ENCODE measurements at places on chromosomes 5 and 9.

DNA sequence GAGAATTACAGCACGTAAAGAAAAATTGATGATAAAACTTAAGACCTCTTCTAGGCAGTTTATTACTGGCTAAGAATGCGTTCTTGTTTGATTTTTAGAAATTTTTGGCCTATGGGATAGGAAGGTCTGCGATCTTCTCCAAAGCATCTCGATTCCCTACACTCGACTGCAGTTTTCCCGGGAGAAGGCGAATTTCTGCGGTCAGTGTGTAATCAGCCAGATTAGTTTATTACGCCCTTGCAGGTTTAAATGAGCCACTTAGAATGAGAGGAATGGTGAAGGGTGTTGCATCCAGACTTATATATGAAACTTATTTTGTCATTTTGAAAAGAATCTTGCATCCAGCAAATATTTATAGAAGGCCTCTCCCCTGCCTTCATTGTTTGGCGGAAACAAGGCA lies 1.2 kb downstream of the MTAP start:
- DNase-seq, result no peak

GRCh38 chr9:129868872-129869486 lies 33.7 kb downstream of the USP20 start:
- peak; percentile 93 for DNase-seq

GRCh38 chr9:82679472-82679871 lies 383.5 kb downstream of the RASEF start:
- DNase-seq, result no peak

- DNase-seq, result peak; percentile 33
Measured at GRCh38 chr9:21576331-21577189, 94.4 kb upstream of the IFNE start.

GRCh38 chr9:99169086-99169485 lies 52.7 kb downstream of the ALG2 start:
- no peak for DNase-seq

DNA sequence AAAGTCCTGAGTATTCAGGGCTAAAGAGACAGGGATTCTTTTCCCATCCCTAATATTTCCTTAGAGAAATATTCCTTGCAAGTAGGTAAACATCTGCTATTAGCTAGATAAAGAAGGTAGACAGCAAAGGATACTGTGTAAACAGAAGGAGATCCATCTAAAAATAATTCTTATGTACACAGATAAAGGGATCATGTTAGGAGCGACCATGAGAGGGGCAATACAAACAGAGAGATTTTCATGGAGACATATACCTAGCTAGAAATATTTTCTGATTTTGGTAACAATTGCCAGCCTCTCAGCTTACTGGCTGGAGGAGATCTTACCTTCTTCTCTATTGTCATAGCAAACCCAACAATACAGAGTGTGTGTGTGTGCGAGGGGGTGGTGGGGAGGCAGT lies 184.6 kb upstream of the DMAC1 start:
- no peak for DNase-seq

- no peak for DNase-seq
Measured at GRCh38 chr9:77769246-77769645, 121.1 kb upstream of the GNA14 start.

GRCh38 chr5:172506921-172507320 lies 52.6 kb upstream of the SH3PXD2B start:
- no peak for DNase-seq

DNA sequence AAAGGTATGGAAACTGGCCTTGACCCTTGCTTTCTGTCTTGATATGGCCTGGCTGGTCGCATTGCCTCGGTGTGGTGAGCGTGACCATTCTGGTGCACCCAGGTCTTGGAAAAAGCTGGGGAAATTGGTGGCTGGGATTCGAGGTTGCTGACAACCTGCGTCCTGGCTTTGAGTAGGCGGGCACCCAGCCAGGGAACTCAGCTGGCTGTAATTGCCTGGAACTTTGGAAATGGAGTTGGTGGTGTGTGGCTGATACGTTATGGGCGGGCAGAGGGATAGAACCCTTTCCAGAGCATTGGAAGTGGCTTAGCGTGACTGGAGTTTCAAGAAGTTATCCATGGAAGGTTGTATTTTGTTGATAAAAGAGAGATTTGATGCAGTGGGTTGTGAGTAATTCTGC lies 35.2 kb downstream of the KCNMB1 start:
- DNase-seq, result no peak

DNA sequence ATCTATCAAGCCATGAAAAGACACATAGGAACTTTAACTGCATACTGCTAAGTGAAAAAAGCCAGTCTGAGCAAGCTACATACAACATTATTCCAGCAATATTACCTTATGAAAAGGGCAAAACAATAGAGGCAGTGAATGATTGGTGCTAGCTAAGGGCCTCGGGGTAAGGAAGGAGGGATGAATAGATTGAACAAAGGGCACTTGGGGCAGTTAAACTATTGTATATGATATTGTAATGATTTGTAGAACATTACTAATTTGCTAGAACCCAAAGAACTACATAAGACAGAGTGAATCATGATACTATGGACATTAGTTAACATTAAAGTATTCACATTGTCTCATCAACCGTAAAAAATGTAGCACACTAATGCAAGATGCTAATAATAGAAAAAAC lies 218.3 kb downstream of the FBXO4 start:
- no peak for DNase-seq

DNA sequence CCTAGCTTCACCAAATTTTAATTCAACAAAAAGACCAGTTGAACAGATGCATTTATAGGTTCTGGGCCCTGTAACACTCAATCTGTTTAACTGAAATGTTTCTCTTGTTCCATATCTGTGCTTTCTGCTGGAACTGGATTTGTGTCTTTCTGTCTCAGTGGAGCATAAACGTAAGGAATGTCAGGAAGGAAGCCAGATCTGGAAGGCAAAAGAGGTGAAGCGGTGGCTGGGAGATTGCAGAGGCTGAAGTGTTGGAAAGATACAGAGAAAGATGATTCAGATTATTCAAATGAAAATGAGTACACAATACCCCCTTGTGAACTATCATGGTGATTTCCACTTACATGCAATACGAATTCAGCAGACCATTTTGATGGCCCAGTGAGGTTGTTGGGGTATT lies 406.8 kb downstream of the BRINP1 start:
- no peak for DNase-seq

DNA sequence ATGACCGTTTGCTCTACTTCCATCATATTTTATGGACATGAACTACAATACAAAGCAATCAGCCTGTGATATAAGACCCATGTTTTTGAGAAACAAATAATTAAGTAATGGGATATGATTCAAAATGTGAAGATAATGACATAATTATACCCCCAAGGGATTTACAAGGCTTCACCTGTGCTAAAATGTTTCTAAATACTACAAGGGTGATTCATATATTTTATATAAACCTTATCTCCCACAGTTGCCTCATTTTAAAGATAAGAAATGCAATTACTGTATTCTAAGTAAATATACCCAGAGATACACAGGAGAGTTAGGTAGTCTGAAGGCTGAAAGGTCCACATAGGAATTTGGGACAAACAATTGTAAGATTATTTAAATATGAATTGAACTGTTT lies 662.0 kb upstream of the CHD1 start:
- no peak for DNase-seq

- no peak for DNase-seq
Measured at GRCh38 chr5:150178262-150178661, 11.6 kb upstream of the SLC6A7 start.

GRCh38 chr9:111393971-111394370 lies 63.9 kb upstream of the OR2K2 start:
- no peak for DNase-seq

DNA sequence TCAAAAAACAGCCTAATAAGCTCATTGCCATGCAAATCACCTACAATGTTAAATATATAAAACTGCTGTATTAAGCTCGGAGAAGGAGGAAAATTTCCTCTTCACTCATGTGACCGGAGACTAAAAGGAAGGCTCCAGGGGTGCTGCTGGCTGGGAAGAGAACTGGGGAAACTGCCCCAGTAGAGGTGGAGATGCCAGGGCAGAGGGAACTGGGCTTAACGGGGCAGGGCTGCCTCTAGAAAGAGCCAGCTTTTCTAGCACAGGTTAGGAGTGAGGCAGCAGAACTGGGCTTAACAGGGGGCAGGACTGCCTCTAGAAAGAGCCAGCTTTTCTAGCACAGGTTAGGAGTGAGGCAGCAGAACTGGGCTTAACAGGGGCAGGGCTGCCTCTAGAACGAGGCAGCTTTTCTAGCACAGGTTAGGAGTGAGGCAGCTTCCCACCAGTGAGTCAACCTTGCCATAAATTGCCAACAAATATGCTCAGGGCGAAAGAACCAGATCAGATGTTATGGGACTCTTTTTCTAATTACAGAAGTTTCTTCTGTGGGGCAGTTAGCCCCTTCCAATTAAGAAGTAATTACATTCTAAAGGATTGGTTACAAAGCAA lies 115.3 kb downstream of the FANCC start:
- no peak for DNase-seq

GRCh38 chr5:127355337-127355736 lies 64.7 kb downstream of the MEGF10 start:
- no peak for DNase-seq

DNA sequence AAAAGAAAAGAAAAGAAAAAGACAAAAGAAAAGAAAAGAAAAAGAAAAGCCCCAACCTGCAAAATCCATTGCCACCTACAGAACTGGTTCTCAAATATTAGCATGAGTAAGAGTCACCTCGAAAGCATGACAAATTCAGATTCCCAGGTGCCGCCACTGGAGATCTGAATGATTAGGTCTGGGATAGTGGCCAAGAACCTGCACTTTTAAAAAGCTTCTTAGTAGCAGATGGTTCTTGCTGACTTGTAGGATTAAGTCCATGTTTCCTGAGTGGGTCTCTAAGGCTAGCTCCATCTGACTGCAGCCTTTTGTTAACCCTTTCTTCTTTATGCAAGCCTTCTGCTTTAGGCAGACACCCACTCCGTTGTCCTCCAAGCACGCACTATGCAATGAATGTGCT lies 178.5 kb upstream of the CDH18 start:
- no peak for DNase-seq

- no peak for DNase-seq
Measured at GRCh38 chr5:164934039-164934438, 1428.6 kb downstream of the MAT2B start.

DNA sequence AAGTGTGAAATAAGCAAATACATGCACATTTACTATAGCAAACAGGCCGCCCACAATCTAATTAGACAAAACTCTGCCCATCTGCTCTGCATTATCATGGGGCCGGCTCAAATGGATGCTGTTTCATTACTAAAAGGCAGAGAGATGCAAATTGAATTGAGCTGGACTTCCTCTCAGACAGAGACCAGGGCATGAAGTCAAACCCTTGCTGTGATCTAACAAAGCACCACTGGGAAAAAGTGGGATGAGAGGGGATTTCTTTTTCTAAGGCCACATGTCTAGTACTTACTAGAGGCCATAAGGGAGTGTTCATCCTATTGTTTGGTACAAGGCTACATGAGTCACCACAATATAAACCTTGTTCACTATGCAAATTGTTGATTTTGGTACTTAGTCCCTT lies 614.7 kb downstream of the ISL1 start:
- DNase-seq, result no peak

DNA sequence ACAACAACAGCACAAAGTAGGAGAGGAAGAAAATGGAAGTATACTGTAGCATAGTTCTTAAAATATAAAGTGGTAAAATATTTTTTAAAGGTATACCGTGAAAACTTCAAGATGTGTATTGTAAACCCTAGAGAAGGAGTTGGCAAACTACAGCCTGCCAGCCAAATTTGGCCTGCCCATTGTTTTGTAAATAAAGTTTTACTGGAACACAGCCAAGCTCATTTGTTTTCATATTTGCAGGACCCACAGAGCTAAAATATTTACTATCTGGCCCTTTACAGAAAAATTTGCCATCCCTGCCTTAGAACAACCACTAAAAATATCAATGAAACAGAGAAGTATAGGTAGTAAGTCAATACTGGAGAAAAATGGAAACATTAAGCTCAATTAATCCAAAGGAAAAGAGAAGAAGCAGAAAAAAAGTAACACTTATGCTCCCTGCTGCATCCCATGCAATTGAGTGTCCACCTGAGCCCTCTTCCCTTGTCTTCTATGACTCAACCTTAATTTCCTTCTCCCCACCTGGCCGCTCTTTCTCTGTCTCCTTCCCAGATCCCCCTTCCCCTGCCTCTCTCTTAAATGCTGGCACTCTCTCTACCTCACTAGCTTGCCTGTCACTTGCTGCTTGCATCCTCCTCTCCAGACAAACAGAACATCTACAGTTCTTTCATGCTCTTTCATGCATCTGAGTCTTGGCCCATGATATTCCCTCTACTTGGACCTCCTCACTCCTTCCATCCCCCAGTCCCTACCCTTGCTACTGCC lies 50.6 kb upstream of the FER start:
- DNase-seq, result no peak

DNA sequence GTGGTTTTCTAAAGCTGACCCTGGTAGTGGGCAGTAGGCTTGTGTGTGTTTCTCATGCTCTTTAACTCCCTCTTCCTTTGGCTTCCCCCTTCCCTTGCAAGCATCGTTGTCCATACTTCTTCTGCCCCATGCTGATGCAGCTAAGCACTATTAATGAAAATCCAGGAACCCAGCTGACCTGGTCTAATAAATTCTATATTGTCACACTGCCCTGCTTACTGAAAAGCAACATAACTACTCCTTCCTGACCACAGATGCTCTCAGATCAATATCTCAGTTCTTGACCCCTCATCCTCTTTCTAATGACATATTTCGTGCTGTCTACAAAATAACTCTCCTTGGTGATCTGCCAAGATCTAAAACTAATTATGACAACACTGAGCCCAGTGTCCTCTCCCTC lies 405.5 kb downstream of the EFNA5 start:
- DNase-seq, result no peak

- no peak for DNase-seq
Measured at GRCh38 chr5:67050125-67050524, 146.5 kb downstream of the CD180 start.

Measured in CD4-positive, alpha-beta T cell treated with Interleukin-1 beta for 1 hour (primary cell).